Activated T-cell treated with anti-CD3 and anti-CD28 coated beads for 1 hour (primary cell): ENCODE measurements at places on chromosomes 12 and 14.

- no peak for DNase-seq
These were observed 1.8 kb upstream of the HOXC11 start for GRCh38 chr12:53971129-53971528.

DNA sequence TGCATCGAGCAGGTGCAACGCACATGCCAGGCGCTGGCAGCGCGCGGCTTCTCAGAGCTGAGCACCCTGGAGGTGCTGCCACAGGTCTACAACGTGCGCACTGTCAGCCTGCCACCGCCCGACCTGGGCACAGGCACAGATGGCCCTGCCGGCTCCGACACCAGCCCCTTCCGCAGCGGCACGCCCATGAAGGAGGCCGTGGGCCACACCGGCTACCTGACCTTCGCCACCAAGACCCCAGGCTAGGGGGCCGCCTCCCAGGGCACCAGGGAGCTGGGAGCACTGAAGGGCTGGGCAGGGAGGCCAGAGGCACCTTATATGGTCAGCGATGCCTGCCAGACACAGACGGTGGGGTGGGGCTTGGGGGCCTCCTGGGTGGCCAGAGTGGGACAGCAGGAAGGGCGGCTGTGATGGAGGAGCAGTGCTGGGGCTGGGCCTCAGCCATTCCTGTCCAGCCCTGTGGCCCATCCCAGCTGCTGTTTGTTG, 5.6 kb downstream of the TRMT61A start:
- DNase-seq = no peak

GRCh38 chr12:113240395-113240794, 19.1 kb downstream of the TPCN1 start:
- DNase-seq = no peak

DNA sequence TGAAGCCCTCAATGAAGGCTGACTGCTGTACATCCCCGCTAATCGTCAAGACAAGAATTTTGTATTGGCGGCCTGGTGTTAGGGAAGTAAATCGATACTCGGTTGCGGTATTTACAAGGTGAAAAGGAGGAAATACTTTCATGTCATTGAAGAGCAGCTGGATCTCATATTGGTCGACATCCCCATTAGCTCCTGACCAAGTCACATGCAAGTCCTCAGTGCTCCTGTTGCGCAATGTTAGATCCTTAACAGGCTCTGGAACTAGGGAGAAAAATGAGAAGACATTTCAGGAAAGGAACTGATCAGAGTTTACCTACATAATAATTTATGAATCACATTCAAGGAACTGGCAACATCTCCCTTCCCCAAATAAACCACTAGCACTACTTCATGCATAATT, 66.2 kb downstream of the PTPRB start:
- no peak for DNase-seq

- DNase-seq = no peak
These were observed 28.3 kb downstream of the XRCC3 start for GRCh38 chr14:103686831-103687485.

- no peak for DNase-seq
These were observed 28.7 kb upstream of the CERS5 start for GRCh38 chr12:50195832-50196231.

- DNase-seq = no peak
These were observed 10.9 kb downstream of the ISCU start for GRCh38 chr12:108573317-108573716.

DNA sequence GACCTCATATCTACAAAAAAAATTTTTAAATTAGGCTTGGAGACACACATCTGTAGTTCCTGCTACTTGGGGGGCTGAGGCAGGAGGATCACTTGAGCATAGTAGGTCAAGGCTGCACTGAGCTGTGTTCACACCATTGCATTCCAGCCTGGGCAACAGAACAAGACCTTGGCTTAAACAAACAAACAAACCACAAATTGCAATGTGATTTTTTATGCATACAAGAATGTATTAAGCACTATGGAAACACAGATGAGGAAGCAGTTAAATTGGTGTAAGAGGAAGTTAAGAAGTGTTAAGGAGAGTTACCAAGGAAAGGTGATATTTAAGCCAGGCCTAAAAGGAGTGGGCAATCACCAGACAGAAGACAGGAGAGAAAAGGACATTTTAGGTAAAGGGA, 83.6 kb upstream of the HECTD1 start:
- DNase-seq = no peak

GRCh38 chr14:49930720-49931119, 37.8 kb downstream of the ARF6 start:
- no peak for DNase-seq

- no peak for DNase-seq
These were observed 4.7 kb upstream of the FOXJ2 start for GRCh38 chr12:8027856-8028255.

DNA sequence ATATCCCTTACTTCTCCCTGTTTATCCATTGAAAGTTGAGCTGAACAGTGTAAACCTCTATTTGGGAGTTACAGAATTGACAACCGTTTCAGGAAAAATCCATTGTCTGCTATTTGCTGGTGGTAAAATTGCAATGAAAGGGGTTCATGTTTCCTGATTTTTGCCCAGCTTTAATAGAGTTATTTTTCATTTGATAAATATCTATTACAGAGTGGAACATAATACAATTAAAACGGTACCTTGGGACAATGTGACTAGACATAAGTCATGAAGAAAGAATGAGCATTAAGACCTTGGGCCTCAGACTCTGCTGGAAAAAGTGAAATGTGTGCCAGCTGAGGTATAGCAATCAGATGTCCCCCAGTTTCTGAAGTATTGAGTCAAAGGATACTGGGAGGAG, 13.1 kb downstream of the PTPRR start:
- DNase-seq = no peak
